ENCODE measurements at places on chromosomes 3 and 15. TPM values are rescaled to one million over a fixed set of nuclear protein-coding genes. Genes with fewer than 3 reads are reported as not detected.

The IMPG2 gene
- 0.83 TPM for total RNA-seq

The FANCD2OS gene
- not detected for total RNA-seq

The IREB2 gene
- 193 TPM for total RNA-seq

The CCDC39 gene
- total RNA-seq = not detected

The ISLR2 gene
- 0.94 TPM for total RNA-seq

The UBR1 gene
- 23.8 TPM for total RNA-seq

The DCBLD2 gene
- total RNA-seq = 7.7 TPM

The ZNF774 gene
- 11.7 TPM for total RNA-seq

GRCh38 chr3:122690096-122690495, 9.5 kb downstream of the PARP14 start:
- DNase-seq = no peak

DNA sequence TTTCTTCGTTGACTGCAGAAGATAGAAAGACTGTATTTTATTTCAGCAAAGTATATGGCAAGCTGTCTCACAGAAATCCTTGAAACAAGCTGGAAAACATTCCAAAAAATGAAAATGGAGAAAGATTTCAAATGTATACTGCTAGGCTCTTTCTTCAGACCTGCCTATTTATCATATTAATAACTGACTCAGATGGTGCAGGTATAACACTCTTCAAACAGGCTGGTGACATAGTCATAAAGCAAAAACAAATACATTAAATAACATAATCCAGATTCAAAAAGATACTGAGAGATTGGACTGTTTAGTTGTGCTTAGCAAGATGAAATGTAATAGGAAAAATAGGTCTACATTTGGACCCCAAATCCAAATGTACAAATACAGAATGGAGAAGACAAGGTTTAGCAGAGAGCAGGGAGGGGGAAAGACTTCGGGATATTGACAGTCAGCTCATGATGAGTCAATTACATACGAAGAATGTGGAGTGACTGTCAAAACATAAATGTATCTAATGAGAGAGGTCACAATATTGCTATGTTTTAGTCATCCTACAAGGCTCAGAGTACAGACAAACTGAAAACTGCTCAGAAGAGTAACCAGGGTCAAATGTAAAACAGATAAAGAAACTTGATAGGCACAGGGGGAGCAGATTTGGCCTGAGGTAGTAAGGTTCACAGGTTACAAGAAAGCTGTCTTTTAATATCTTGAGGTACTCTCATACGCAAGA, 88.7 kb downstream of the DMXL2 start:
- DNase-seq = no peak

- DNase-seq = no peak
Measured at GRCh38 chr3:126896067-126896441, 86.9 kb upstream of the PLXNA1 start.

DNA sequence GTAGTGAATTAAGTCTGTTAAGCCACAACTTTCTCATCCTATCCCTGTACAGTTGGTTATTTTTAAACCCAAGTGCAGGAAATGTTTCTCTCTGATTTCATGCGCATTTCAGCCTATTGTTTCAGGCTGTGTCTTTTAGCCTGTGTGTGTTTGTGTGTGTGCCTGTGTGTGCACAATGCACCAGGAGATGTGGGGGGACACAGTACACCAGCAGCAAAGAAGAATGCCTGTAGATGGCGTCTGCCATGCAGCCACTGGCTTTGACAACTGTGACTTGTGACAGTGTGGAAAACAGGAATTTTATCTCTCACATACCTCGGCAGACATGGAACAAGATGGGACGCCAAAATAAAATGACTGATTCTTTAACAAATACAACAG, 43.6 kb upstream of the PLXNA1 start:
- DNase-seq = no peak

DNA sequence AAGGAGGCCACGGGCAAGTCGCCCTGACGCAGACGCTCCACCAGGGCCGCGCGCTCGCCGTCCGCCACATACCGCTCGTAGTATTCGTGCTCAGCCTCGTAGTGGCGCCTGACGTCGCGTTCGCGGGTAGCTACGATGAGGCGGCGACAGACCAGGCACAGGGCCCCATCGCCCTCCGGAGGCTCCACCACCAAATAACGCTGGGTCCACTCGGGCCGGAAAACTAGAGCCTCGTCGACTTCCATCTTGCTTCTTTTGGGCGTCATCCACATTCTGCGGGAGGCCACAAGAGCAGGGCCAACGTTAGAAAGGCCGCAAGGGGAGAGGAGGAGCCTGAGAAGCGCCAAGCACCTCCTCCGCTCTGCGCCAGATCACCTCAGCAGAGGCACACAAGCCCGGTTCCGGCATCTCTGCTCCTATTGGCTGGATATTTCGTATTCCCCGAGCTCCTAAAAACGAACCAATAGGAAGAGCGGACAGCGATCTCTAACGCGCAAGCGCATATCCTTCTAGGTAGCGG, at the start of gene EPM2AIP1:
EPM2AIP1 (minus strand) TSS at position 326 of the 520 bp plus-strand sequence; CDS start at position 272, 54 bp downstream.
- no peak for DNase-seq

DNA sequence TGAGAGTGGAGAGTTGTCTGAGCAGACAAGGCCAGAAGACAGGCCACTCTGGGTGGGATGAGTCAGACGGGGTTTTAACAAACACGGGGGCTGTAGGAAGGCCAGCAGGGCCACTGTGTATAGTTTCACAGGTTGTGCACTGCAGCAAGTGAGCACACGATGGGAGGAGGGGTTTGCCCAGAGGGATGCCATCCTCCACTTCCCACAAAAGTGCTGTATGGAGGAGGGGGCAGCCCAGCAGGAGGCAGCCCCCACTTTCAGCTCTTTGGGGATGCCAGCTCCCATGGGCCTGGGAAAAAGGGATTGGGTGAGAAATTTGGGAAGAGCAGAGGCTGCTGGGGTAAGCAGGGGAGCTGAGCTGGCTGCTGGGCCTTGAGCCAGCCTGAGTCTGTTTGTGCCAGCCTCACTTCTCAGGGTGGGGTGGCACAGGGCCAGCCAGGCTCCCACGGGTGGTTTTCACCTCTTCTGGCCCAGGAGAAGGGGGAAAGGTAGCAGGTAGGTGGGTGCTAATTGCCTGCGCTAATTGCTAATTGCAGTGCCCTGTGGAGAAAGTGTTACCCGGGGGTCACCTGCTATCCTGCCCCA, 6.7 kb downstream of the ZBTB47 start:
- DNase-seq = no peak

GRCh38 chr3:135040321-135041240, 245.5 kb downstream of the EPHB1 start:
- no peak for DNase-seq

- DNase-seq = no peak
Measured at GRCh38 chr15:94692710-94693109, 461.3 kb downstream of the MCTP2 start.

DNA sequence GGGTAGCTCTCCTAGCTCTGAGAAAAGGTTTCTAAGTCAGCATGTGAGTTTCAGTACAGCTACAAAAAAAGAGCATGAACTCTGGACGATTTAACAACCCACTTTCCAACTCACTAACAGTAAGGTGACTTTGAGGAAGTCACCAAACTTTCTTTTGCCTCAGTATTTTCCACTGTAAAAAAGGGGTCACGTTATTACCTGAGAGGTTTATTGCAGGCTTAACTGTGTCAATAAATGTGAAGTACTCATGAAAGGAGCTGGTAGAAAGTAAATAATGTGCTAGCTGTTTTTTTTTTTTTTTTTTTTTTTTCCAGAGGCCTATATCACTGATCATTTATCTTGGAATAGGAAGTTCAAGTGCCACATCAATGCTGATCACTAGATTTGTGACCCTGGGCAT, 89.3 kb downstream of the PLSCR2 start:
- no peak for DNase-seq

DNA sequence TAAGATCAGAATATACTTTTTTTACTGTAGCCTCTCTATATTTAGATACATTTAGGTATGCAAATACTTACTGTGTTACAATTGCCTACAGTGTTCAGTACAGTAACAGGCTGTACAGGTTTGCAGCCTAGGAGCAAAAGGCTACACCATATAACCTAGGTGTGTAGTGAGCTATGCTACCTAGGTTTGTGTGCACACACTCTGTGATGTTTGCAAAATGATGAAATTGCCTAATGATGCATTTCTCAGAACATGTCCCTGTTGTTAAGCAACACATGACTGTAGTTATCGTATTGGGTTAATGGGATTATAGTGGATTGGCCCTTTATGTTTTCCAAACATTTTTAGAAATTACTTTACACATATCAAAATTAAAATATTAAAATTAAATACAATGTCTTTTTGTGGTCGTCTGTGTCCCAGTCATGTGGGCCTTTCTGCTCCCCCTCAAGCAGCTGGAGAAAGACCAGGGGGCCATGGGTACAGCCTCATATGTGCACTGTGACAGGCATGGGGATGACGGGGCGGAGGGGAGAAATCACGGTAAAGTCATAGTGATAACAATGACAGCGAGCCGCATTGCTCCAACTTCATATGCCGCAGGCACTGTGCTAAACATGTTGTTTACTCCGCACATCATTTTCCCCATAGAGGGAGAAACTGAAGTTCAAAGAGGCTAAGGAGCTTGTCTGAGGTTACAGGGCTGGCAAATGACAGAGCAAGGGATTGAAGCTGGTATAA, 27.4 kb upstream of the PLA2G4E start:
- no peak for DNase-seq

GRCh38 chr3:10725846-10726245, 90.2 kb upstream of the SLC6A11 start:
- DNase-seq = no peak

GRCh38 chr3:71109977-71110285, 473.6 kb downstream of the FOXP1 start:
- no peak for DNase-seq

GRCh38 chr3:171266034-171266739, 194.0 kb downstream of the TNIK start:
- no peak for DNase-seq

DNA sequence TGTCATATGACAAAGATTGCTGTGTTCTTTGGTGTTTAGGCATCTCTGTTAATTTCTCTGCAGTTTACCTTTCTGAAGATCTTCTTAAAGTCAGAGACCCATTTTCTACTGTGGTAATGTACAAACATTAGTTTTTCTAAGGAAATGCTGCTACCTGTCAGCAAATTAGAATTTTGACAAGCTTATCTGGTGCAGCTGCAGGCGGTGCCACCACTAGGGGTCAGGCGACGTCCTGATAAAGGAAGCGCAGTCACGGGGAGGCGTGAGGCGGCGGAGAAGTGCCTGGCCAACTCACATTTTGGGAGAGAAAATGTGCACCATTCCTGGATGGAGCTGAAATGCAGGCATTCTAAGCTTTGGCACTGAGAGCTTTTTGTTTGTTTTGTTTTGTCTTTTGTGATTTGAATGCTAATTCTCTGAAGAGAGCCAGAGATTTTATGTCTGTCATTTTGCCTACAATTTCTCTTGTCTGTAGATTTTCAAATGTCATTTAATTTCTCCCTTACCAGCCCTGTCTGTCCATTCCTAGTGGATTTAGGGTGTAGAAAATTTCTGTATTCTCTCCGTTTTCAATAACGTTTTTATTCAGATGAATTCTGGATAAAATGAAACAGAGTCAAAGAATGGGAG, 24.9 kb upstream of the SIAH2 start:
- peak; percentile 84 for DNase-seq

DNA sequence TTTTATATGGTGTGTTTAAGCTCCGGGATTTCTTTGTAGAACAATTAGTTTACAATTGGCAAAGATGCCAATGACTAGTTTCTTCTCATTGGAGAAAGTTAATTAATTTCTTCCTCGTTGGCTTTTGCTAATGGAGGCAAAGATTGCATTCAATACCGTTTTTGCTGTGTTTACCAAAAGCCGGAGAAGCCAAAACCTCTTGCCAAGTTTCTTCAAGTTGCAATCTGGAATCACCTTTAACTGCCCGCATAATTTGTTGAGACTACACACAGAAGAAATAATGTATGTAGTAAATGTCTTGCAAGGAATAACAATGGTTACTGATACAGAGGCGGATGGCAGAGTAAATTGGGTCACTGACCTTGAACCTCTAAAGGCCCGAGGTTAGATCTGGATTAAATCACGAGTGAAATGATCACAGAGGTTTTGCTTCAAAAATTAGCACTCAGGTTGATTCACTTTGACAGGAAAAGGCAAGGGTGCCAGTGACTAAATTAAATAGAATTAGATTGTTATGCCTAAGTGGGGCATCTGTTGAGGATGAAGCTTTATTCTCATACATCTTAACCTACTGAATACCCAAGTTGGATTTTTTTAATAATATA, 732.1 kb upstream of the NR2F2 start:
- no peak for DNase-seq

- no peak for DNase-seq
Measured at GRCh38 chr15:39896846-39897245, 23.2 kb downstream of the GPR176 start.

GRCh38 chr15:70259028-70259424, 161.3 kb upstream of the TLE3 start:
- peak; percentile 83 for DNase-seq

DNA sequence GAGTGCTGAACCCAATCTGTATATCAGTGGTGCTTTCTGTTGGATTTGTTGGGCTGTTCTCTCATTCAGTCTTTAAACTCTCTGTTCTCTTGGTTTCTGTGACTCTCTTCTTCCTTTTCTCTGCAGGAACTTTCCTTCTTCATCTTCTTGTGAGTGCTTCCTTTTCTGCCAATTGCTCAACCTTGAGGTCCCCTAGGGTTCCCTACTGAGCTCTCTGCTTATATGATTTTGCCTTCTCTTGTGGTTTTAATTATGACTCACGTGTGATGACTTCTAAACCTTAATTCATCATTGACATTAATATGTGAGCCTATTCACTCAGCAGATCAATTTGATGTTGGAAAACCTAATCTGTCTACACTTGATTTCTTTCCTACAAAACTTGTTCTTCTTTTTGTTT, 39.4 kb downstream of the MOBP start:
- no peak for DNase-seq

DNA sequence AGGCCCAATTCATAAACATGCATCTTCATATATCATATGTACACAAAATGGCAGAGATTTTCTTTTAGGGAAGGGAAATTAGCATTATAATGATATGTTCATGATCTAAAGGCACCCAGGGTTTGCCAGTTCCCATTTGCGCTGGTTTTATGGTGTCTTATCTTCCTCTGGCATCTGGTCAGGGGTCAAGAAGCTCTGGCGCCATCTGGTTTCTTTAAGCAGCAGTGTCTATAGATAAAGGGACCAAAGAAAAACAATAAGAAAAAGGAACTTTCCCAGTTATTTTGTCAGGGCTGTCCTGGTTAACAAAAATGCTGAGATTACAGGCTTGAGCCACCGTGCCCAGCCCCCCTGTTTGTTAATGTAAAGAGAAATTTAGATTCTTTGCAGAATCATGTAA, 3.3 kb upstream of the DCP1A start:
- DNase-seq = no peak

DNA sequence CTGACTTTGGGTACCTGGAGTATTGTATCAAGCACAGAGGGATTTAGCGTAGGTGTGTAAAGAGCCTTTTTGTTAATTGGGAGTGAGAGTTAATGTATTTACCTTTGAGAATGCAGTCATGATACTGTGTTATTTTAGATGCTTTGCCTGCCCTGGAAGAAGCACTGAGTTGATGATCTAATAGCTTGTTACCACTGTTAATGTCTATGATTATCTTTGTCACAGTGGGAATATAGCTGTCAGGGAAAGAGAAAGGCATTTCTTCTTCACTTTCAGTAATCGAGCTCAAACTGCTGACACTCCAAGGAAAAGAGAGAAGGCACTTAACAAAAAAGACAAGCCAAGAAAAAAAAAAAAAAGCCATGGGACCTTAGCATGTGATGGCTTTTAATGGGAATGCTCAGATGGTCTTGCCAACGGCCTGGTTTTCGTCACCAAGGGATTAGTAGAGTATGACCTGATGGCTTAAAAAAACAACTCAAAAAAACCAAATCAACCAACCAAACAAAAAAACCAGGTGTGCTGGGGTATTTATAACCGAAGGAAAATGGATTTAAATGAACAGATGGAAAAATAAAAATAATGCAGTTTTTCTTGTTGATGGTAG, 387.4 kb downstream of the PTPRG start:
- no peak for DNase-seq

All from Peyer's patch (tissue), 4 donors.